Fibroblast of lung (primary cell): ENCODE measurements at places on chromosomes 11 and 22. TPM values are rescaled to one million over a fixed set of nuclear protein-coding genes. Genes with fewer than 3 reads are reported as not detected.

EED gene
- polyA plus RNA-seq: 13.0 and 15.4 TPM in 2 replicates

GRCh38 chr22:24067587-24068376 is 56.7 kb downstream of the CABIN1 start:
- no peak for DNase-seq

DNA sequence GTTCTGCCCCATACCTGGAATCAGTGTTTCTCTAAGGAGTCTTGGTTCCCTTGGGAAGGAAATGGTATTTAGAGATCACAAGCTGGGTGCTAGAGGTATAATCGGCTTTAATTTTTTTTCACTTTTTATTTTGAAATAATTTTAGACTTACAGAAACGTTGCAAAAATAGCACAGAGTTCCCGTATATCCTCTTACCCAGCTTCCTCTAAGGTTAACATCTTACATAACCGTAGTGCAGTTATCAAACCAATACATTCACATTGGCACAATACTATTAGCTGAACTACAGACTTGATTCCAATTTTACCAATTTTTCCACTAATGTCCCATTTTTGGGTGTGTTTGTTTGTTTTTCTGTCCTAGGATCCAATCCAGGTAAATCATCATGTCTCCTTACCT is 63.8 kb downstream of the RBX1 start:
- DNase-seq: no peak

- no peak for DNase-seq
Measured at GRCh38 chr11:26964339-26964738, 29.6 kb upstream of the FIBIN start.

GRCh38 chr22:41048791-41049717 is 43.3 kb upstream of the EP300 start:
- DNase-seq: peak; percentile 80

GRCh38 chr11:64751136-64751535 is 7.2 kb upstream of the RASGRP2 start:
- no peak for DNase-seq

DNA sequence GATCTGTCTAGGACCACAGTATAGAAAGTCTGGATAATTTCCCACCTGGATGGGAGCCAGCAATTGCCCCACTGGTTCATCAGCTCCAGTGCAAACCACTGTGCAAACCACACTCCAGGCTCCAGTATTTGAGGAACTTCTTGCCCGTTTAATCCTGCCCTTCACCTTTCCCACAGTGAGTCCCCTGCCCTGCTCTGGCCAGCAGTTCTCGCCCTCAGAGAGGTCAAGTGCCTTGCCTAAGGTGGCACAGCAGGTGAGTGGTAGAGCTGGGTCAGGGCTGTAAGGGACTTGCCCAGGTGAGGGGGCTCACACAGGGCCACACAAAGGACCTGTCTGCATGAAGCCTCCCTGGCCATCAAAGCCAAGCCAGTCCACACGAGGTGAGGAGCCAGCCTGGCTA is 24.1 kb downstream of the MS4A10 start:
- DNase-seq: no peak
